SK-N-SH treated with all-trans-retinoic acid at 6 μM for 48 hours (cell line): ENCODE measurements at places on chromosomes 7 and 10.

- peak; percentile 3; the same call in 2 of the 3 replicates for ATAC-seq
Measured at GRCh38 chr10:72334196-72334824, 20.4 kb downstream of the DNAJB12 start.

- ATAC-seq, result peak; percentile 64
Measured at GRCh38 chr10:100697070-100697469, 48.3 kb upstream of the PAX2 start.

DNA sequence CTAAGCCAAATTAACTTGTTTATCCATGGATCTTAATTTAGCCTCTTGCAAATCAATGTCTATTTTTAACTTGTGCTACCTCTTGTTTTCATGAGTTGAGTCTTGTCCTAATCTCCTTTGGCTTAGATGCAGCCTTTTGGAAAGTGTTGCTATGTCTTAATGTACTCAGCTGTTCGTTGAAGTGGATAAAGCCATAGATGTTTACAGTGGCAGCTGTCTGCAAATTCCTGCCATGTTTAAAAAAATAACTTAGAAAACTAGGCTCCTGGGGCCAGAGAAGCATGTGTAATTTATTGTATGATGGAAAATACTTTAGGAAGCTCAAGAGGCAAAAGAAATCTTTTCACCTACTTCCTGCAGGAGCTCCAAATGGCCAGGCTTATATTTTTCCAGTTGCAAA lies 253.1 kb upstream of the RHOBTB1 start:
- ATAC-seq, result no peak

GRCh38 chr7:144384555-144385245 lies 18.8 kb downstream of the NOBOX start:
- peak; percentile 31; the same call in 1 of the 3 replicates for ATAC-seq

DNA sequence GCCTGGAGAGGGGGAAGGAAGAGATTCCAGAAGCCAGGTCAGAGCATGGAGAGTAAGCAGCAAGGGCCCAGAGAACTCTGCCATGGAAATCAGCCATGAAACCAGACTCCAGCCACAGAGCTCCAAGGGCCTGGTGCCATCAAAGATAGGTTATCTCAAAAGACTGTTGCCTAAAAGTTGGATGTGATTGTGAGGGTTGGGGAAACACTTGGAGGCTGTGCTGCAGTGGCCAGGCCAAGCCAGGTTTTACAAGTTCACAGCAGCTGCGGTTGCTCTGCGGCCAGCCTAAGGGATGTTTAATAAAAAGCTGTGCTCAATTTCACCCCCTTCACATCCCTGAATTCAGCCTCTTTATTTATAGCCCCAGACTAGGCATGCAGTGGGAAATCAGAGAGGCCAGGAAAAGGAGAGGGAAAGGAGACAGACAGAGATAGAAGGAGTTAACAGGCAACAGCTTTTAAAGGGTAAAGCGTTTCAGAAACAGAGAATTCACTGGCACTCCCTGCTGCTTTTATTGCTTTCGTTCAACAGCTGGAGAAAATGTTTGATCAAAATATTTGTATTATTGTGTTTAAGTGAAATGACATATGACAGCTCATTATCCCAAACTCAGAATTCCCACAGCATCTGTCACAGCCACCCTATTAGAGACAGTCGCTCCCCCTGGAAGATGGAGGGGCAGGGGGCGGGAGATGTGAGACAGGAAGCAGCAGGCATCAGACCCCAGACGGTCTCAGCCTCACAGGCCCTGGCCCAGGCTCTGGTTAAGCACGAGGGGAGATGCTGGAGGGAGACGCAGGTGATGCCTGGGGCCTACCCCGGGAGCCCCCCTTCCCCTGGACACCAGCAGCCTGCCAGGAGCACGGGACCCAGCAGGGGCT lies 140.1 kb downstream of the GLI3 start:
- ATAC-seq, result no peak

DNA sequence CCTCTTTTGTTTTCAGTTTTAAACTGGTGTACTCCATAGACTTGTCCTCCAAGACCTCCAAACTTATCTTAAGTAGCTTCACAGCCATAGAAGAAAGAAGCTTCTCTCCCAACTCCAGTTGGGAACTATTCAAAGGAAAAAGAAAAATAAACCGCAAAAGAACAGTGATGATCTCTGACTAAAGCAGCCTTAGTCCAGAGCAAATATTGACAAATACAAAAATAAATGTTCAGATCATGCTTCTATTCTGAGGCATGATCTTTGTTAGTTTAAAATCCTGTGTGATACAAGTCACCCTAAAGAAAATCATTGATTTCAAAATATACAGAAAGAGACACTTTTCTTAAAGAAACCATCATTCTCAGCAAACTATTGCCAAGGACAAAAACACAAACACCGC lies 373.0 kb upstream of the SMIM30 start:
- ATAC-seq, result no peak

DNA sequence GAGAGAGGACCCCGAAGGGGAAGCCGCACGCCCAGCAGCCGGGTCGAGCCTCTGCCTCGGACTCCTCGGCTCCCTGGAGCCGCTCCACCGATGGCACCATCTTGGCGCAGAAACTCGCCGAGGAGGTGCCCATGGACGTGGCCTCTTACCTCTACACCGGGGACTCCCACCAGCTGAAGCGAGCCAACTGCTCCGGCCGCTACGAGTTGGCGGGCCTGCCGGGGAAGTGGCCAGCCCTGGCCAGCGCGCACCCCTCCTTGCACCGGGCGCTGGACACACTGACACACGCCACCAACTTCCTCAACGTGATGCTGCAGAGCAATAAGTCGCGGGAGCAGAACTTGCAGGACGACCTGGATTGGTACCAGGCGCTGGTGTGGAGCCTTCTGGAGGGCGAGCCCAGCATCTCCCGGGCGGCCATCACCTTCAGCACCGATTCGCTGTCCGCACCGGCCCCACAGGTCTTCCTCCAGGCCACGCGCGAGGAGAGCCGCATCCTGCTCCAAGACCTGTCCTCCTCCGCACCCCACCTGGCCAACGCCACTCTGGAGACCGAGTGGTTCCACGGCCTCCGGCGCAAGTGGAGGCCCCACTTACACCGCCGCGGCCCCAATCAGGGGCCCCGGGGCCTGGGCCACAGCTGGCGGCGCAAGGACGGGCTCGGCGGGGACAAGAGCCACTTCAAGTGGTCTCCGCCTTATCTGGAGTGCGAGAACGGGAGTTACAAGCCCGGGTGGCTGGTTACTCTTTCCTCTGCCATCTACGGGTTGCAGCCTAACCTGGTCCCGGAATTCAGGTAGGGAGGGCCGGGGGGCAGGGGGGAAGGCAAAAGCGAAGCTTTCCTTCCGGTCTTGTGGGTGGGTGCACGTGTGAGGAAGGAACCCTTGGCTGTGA lies 973 bp downstream of the GPR158 start:
- ATAC-seq, result peak; percentile 37; the same call in 2 of the 3 replicates

DNA sequence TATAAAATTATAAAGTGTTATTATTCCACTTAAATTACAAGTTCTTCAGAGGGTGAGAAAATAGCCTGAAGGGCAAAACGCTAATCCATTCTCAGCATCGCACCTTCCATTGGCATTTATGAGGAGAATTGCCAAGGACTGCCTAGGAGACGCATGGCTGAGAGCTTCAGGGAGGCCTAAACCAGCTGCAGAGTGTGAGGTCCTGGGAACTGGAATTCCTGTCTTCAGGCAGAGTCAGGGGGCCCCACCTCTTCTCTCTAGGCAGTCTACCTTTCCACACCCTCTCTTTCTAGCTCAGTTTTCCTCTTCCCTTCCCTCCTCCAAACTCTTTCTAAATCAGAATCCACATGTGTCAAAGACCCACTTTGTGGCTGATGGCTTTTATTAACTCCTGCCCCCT lies 35.3 kb downstream of the LRRC72 start:
- ATAC-seq, result no peak

- ATAC-seq, result peak; percentile 69
Measured at GRCh38 chr10:125057158-125058001, 103.0 kb downstream of the CTBP2 start.

- ATAC-seq, result no peak
Measured at GRCh38 chr7:104412911-104413310, 84.5 kb downstream of the LHFPL3 start.
